ENCODE measurements at places on chromosomes 11 and 22.

DNA sequence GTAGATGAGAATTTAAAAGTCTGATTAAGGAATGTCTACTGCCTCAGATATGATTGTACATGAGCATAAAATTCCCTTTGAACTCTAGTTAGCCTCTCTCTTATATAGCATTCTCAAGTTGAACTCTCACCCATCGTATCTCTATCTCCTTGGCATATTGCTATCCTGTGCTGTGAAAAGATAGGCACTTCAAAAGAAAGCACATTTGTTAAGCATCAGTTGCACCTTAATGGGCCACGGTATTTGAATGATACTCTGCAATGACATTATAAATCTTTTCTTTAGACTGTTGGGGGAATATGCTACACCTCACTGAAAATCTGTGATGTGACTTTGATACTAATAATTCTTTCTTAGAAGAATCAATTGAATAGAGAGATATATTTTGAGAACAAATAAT, 570.7 kb downstream of the JRKL start:
- no peak for DNase-seq

DNA sequence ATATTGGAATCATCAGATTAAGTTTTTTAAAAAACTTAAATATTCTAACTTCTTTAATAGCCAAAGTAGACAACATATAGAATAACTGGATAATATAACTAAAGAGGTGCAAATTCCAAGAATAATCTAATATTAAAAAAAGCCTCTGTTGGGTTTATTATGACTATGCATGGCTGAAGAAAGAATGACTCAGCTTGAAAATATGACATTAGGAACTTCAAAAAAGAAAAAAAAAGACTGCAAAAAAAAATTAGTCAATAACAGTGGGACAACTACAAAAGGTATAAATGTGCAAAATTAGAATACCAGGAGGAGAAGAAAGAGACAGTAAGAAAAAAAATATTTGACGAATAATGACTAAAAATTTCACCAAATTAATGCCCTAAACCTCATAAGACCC, 1178.0 kb downstream of the JRKL start:
- DNase-seq, result no peak

- DNase-seq, result peak; percentile 72
Measured at GRCh38 chr11:134207538-134208239, 16.1 kb downstream of the NCAPD3 start.

GRCh38 chr22:37545703-37546436, 14.4 kb upstream of the CDC42EP1 start:
- DNase-seq, result no peak

DNA sequence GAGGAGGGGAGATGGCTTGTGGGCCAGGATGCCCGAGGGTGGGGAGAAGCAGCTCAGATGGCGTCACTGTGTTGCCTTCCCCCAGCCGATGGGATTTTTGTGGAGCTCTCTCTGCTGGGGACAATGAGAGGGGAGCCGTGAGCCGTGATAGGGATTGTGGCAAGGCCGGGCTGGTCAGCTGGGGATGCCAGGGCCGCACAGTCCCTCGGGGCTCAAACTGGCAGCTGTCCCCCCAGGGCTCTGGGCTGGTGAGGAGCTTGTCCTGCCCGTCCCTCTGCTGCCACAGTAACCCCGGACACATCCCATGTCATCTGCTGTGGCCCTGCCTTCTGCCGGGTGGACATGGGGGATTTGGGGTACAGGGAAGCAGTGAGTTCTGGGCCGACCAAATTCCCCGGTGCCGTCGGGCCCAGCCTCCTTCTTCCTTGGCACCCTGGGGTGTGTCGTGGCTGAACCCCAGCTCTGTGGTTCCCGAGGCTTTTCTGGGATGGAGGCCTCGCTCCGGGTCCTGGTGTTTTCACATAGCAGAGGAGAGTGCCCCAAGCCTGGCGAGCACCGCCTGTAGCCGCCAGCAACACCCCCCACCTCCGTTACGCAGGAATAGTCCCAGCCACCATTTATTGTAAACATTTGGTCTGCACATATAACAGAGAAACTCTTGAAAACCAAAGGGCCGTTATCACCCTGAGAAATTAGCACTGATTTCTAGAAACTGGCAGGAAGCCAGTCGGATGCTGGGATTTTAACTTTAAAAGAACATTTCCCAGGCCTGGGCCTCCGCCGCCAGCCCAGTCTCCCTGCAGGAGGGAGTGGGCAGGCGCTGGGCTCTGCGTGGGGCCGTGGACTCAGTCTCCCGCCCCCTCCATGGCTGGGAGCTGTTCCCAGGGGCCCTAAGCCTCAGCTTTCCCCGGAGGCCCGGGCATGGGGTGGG, 9.9 kb downstream of the BRSK2 start:
- no peak for DNase-seq

- no peak for DNase-seq
Measured at GRCh38 chr11:35938231-35938630, 5.6 kb upstream of the LDLRAD3 start.

- DNase-seq, result no peak
Measured at GRCh38 chr22:29710193-29710592, 9.6 kb upstream of the CABP7 start.

DNA sequence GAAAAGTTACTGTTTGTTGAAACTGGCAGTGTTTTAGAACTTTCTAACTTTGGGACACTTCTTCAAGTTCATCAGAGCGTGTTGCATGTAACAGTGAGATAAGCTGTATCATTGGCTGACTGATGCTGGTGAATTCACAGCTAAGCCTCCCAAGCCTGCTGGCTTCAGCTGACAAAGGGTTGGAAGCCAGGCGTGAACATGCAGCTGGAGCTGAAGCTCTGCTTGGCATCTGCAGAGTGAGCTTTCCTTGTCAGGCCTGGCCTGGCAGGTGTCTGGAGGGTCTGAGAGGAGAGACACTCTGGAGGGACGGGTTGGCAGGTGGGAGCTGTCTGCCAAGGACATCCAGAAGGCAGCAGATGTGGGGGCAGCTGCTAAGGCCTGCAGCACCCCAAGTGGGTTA, 1.5 kb downstream of the AMPD3 start:
- DNase-seq, result no peak

GRCh38 chr11:47631473-47631872, 10.9 kb downstream of the MTCH2 start:
- no peak for DNase-seq

- DNase-seq, result no peak
Measured at GRCh38 chr11:32266601-32267000, 168.7 kb downstream of the WT1 start.

DNA sequence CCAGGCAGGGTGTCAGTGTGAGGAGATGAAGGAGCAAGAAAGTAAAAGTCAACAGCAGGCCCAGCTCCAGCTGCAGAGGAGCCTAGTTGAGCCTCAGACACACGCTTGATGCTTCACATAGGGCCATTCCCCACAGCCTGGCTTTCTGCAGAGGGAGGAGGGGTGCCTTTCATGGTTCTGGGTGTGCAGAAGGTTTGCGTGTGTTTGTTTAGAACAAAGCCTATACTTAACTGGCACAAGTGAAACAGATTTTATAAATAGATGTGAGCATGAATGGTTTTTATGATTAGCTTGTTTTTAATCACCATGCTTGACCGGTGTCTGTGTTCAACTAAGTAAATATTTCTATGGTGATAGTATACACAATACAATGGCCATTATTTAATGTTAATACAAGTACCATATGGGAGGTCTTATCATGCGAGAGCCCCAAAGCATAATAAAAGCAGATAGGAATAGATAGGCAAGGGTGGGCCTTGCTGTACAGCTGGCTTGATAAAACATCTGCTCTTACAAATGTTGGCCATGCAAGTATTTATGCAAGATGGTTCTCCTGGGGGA, 290.2 kb downstream of the ETS1 start:
- no peak for DNase-seq

GRCh38 chr11:105574974-105575373, 34.9 kb upstream of the GRIA4 start:
- DNase-seq, result no peak

- DNase-seq, result no peak
Measured at GRCh38 chr22:39917776-39918495, 17.1 kb downstream of the GRAP2 start.

DNA sequence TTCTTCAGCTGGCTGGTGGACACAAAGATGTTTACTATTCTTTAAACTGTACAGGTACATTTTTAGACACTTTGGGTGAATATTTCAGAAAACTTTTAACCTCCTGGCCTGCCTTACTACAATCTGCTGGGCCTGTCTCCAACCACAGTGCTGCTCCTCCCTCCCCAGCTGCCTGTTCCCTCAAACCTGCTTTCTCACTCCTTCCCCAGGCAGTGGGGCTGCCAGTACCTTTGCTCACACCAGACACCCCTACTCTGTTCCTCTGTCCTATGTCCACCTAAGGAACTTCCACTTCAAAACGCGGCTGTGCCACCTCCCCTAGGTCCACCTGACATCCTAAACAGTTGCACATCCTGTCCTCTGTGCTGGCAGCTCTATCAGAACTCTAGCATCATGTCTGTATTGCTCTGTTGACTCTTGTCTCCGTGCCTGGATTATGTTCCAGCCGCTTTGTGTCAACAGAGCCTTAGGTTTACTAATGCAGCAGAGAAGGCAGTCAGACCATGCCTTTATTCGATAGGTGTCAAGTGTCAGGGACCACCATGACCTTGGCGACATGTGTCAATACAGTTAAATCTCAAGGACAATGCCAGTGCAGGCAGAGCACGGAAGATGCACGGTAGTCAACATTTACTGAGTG, 13.4 kb downstream of the ZP1 start:
- DNase-seq, result no peak

DNA sequence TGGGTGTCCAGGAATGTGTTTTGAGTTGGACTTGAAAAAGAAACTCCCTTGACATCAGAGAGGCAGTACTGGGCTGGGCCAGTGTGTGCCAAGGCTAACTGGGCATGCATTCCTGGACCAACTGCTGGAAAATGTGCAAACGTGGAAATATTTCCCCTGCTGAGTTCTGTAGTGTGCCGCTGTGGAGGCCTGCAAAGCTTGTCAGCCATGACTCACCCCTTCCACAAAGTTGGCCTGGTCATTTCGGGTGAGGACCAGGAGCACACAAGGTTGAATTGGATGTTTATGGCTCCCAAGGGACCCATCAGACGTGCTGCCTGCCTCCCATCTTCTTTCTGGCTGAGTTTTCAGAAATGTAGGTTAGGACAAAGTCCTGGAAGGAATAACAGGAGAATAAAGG, 513.1 kb downstream of the MIAT start:
- DNase-seq, result no peak

Data from activated CD4-positive, alpha-beta T cell treated with anti-CD3 and anti-CD28 coated beads, Interleukin-2, amount 50 U/mL, for 48 hours (primary cell).